ENCODE measurements at places on chromosomes 6 and 20. TPM values are rescaled to one million over a fixed set of nuclear protein-coding genes. Genes with fewer than 3 reads are reported as not detected.

The TMEM217 gene
- not detected for total RNA-seq

The SLC26A8 gene
- total RNA-seq: 0.30 TPM

The ME1 gene
- total RNA-seq: 13.7 TPM

The OPN5 gene
- total RNA-seq: not detected

The SLPI gene
- total RNA-seq: 147 TPM

The LIN28B gene
- total RNA-seq: 0.10 TPM

All from left lobe of liver (tissue), 2 donors.